ENCODE measurements at places on chromosomes 3 and 15.
A peak's percentile ranks its signal among the peaks of the same experiment; 100 is the strongest.

DNA sequence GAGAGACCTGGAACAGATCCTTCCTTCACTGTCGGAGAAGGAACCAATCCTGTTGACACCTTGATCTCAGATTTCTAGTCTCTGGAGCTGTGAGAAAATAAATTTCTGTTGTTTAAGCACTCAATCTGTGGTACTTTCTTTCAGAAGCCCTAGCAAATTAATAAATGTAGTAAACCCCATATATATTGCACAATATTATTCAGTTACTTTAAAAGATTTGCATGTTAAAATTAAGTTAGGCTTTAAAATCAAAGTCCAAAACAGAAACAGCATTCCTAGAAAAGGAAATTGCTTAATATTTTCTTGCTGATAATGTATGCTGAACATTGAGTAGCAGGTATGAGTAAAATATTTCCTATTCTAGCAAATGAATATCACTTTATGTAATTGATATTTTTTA lies 113.2 kb downstream of the LEKR1 start:
- no peak for DNase-seq

- no peak for DNase-seq
These were observed 28.7 kb upstream of the TRAK1 start for GRCh38 chr3:42062464-42062863.

DNA sequence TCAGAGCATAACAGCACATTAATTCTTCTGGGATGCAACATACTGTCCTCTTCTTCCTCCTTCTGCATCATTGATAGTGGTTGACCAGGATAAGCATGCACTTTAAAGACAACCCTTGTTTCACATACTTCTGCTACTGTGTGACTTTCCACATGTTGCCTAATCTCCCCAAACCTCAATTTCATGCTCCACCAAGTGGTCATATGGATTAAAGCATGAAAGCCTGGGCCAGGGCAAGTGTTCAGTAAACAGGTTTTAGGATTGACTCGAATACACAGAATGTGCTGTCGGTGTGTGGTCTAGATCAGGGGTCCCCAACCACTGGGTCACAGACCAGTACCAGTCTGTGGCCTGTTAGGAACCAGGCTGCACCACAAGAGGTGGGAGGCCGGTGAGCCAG lies 22.5 kb upstream of the BFSP2 start:
- DNase-seq: no peak

DNA sequence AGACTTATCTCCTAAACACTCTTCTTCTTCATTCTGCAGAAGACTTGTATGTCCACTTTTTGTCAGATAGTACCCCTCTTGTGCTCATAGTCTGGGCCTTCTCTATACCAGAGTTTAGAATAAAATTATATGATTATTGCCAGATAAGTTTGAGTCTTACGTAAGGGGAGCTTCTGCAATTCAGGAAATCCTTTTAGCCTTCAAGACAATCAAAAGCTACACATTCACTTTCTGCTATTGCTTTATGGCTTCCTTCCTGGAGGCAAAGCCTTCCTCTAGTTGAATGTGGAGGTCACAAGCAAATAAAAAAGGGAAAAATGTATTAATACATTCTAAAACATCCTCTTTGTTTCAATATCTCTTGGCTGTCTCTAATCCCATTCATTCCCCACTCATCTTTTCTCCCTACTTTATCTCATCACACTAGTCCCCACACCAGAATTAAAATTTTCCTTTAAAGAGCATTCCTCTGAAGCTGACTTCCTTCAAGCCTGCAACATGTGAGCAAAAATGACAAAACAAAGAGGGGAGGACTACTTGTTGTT lies 186.8 kb downstream of the CPNE4 start:
- no peak for DNase-seq

DNA sequence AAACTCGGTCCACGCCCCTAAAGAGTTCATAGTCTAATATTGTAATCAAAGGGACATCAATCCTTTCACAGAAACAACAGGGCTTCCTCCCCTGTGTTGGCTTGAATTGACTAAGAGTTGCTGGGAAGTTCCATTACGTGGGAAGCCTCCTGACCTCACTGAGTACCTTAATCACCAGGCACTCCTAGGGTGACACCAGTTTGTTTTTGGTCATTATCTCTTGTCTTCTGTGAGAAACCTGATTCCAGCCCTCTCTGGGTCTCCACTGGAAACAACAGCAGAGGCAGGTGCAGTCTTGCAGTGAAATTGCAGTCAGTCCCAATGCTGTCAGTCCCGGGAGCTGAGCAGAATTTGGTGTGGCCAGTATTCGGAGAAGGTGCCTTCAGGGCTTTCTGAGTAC lies 55.4 kb downstream of the BOC start:
- no peak for DNase-seq

- DNase-seq: peak; percentile 14
These were observed 1.6 kb upstream of the CHST13 start for GRCh38 chr3:126522363-126522788.

- no peak for DNase-seq
These were observed 433.8 kb upstream of the RBMS3 start for GRCh38 chr3:28846971-28847478.

GRCh38 chr3:194277786-194278130 lies 73.4 kb downstream of the CPN2 start:
- no peak for DNase-seq

DNA sequence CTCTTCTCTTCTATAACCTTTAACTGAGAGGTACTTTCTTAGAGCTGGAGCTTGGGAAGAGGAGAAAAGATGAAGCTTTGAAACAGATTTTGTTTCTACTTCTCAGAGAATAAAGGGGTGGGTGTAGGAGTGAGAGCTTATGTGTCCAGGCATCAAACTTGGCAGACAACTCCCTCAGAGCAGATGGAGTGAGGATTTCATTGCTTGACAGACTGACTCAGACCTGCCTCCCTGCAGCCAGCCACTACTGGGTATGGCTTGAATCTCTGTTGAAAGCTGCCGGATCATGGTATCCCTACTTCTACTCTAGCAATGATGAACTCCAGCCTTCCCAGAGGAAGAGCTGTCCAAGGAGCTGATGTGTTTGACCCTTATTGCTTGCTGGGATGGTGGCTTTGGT lies 36.7 kb downstream of the SYN2 start:
- DNase-seq: no peak
